Uterine smooth muscle cell (primary cell): ENCODE measurements at places on chromosomes 1 and 21. TPM values are rescaled to one million over a fixed set of nuclear protein-coding genes. Genes with fewer than 3 reads are reported as not detected.

The GLUL gene
- total RNA-seq = 232 and 288 TPM in 2 replicates

The SAMSN1 gene
- total RNA-seq = not detected in 2 replicates

The TMEM200B gene
- total RNA-seq = 21.0 and 22.8 TPM in 2 replicates

The FCAMR gene
- total RNA-seq = not detected in 2 replicates

The ASPM gene
- total RNA-seq = 25.4 and 108 TPM in 2 replicates

The OR6N1 gene
- total RNA-seq = not detected in 2 replicates

The RSPH1 gene
- total RNA-seq = not detected in 2 replicates

The C8B gene
- total RNA-seq = not detected in 2 replicates

The RNU1-3 gene
- under 0.01 and 2,224 TPM in 2 replicates for total RNA-seq

The MTARC1 gene
- 2.1 and 2.6 TPM in 2 replicates for total RNA-seq

The ANKRD65 gene
- 0.77 and 0.87 TPM in 2 replicates for total RNA-seq

The OPRD1 gene
- total RNA-seq = not detected in 2 replicates

The RUNX3 gene
- total RNA-seq = under 0.01 TPM in 1 of 2 replicates, not detected in the other

The NEK2 gene
- total RNA-seq = 17.9 and 71.9 TPM in 2 replicates

The LCE3D gene
- total RNA-seq = not detected in 2 replicates

The MATN1 gene
- total RNA-seq = not detected in 2 replicates

The PRKACB gene
- total RNA-seq = 17.9 and 21.2 TPM in 2 replicates
